Cardiac muscle cell (in vitro differentiated cells and primary cell): ENCODE measurements at places on chromosomes 2 and 18. TPM values are rescaled to one million over a fixed set of nuclear protein-coding genes. Genes with fewer than 3 reads are reported as not detected.
A peak's percentile ranks its signal among the peaks of the same experiment; 100 is the strongest.

GRCh38 chr18:47531717-47532116 is 280.3 kb upstream of the SKOR2 start:
- DNase-seq = no peak

GRCh38 chr2:134152045-134153010 is 101.5 kb upstream of the MGAT5 start:
- no peak for DNase-seq

GRCh38 chr2:217934321-217935131 is 68.3 kb downstream of the TNS1 start:
- DNase-seq = no peak

DNA sequence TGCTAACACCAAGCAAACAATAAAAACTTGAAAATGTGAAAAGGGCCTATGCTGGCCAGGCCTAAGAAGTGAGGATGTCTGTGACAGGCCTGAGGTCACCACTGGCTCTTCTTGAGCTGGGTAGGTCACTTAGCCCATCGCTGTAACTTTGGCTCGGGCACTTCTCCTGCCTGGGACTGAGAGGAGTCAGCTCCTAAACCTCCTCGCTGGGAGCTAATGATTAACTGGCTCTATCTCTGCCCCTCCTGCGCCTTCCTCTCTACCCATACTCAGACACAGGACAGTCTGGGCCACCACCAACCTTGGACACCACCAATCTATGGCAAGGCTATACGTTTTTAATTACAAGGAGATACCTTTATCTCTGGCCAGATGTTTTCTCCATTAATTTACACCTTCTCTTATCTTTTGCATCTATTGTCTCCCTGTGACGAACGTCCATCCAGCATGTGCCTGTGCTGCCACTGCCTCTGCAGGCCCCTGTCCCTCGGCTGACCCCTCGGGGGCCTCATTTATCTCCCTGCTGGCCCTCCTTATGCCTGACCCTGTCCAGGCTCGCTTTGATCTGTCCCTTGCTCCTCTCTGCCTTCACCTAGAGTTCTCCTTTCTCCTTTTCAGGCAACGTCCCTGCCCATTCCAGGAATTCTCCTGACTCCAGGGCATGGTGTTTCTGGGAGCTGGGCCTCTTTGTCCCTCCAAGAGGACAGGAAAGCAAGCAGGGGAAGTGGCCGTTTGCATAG is 149.1 kb upstream of the GATA6 start:
- no peak for DNase-seq

DNA sequence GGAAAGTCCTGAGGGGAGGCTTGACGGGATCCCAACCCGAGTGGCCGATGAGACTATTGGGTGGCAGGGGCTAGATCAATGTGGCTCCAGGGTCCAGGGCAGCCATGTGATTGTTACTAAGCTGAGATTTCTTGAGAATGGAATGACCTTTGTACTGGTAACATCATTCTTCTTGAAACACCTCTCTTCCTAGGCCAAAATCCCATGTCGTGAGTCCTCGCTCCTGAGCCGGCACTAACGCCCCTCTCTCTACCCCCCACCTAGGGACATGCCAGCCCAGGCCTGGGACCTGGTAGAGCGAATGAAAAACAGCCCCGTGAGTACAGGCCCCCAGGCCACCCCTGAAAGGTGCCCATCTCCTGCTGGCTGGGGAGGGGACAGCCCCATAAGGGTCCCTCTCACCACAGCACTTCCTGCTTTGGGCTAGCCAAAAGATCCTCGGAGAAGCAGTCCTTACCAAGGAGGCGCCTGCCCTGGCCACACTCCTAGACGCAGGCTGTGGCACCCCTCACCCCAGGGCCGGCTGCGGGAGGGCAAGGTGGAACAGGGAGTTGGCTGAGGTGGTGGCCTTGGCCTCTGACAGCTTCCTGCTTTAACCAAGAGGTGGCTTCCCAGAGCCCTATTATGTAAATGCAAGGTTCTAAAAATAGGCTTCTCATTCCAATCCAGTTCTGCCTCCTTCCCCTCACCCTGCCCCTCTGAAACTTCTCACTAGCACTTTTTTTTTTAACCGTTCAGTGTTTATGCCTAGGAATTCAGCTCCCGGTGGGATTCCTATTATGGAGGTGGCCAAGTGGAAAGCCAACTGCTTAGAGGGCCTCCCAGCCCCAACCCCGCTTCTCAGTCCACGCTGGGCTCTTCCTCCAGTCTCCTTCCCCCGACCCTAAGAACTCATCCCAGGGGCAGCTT is 126.6 kb upstream of the PPP1CB start:
- peak; percentile 75 for DNase-seq

DNA sequence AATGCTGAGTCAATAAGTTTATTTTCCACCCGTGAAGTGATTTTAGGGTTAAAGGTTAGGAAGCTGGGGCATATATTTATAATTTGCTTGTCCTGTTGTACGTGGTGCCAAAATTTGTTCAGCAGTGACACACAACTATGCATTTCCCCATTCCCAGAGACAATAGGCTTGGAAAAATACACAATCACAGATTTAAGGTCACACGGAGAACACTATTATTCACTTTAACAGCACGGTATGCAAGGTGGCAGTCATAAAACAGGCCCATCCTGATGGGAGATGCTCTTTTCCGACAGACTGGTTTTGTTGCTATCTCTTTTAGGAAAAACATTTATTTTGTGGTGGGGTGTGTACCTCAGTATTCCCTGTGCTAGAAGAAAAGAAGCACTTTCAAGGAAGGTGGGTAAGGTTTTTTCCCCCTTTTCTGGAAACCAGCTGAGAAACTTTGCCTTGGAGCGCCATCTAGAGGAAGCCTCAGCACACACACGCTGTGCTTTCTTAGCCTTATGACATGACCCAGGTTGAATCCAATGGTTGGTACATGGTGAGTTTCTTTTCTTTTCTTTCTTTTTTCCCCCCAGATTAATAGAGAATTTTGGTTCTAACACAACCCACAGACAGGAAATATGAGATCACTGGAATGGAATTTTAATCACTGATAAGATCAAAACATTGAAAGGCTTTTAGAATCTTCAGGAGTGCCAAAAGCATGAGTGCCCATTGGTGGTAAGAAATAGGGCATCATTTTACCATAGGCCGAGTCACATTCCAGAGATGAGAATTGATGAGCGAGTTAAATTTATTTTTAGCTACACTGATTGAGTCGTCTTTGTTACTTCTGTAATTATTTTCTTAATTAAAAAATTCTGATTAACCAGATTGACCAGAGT is 332.1 kb downstream of the AGPS start:
- DNase-seq = peak; percentile 68

DNA sequence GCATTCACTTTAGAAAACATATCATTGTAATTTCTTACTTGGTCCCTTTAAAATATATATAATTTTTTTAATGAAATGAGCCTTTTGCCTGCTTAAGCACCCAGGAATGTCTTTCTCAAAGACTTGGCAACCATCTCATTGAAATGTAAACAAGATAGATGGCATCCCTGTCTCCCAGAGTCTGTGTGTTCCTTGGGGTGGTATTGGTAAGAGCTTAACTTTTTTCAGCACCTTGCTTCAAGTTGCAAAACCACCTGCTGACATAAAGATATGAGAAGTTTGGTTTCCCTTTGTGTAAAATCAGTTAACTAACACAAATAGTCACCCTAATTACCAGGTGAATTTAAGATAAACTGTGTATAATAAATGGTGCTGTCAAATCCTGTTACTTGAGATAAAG is 266.9 kb downstream of the DSC3 start:
- no peak for DNase-seq

GRCh38 chr2:40431600-40431955 is 20.3 kb downstream of the SLC8A1 start:
- DNase-seq = no peak

DNA sequence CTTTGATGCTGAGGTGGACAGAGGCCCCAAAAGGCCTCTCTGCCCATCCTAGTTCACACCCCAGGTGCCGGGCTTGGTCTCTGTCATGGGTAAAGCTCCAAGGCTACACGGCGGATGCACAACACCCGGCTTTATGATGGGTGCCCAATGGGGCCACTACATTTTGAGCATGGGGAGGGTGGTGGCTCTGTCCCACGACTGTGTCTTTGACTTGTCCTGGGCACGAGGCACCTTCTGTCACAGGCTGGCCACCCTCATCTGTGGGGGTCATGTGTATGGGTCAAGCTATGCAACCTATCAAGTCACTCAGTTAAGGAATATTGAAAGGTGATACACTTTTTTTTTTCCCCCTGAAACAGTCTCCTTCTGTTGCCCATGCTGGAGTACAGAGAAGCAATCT is 63.7 kb downstream of the EDAR start:
- DNase-seq = no peak

DNA sequence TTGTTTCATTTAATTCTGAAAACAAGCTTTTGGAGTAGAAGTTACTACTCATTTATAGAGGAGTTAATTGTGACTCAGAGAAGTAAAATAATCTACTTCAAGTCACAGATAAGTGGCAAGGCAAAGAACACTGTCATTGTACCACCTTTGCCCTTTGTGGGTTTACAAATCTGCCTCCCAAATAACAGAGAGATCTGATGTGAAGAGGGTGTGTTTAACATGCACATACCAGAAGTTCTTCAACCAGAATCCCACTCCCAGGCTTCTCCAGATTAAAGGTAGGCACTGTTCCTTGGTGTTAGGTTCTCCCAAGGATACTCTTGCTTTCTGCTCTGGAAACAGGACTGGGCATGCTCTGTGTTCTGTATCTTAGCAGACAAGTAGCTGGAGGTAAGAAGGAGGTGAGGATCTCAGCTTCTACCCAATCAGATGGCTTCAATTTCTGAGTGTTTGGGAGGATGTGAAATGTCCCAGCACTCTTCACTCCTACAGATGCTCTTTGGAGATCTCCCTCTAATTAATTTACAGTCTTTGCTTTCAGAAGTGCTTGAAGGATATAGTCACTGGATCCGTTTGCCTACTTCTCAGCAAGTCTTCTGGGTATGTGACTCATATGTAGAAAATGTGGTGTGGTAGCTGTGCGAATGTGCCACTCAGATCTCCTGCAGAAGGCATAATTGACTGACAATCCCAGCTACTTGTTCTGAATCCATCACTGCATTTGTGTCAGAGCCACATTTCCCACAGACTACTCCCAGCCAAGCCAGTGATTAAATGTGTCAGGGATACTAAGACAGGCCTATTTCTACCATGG is 111.1 kb downstream of the KLHL14 start:
- no peak for DNase-seq

DNA sequence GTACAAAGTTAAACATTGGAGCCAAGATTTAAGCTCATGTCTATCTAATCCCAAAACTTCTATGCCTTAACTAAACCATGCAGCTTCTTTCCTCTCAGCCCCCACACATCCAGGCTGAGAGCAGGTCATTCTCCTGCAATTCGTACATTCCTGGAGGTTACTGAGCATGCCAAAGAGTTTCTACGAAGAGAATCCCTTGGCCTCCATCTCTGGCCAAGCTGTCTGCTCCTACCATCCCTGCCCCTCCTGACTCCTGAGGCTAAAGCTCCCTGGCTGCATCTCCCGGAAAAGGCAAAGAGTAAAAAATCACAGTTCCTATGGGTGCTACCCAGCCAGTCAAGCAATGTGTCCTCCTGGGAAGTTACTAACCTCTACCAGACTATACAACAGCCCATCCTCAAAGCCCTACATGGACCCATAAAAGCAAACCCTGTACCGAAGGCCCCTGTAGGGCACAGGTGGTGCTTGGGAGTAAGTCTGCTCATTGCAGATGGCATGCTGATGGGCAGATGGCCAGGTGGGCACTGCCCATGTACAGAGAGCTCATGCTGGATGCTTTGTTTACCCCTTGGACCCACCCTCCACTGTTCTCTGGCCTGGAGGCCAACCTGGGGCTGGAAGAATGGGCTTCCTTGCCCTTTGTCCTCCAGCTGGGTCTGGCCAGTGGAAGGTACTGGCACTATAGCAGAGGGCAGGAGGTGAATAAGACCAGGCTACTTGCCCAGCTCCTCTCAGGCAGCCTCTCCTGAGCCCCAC is 99.5 kb downstream of the TTC32 start:
- peak; percentile 72 for DNase-seq

- peak; percentile 74 for DNase-seq
Measured at GRCh38 chr18:42192251-42193248, 237.5 kb downstream of the PIK3C3 start.

DNA sequence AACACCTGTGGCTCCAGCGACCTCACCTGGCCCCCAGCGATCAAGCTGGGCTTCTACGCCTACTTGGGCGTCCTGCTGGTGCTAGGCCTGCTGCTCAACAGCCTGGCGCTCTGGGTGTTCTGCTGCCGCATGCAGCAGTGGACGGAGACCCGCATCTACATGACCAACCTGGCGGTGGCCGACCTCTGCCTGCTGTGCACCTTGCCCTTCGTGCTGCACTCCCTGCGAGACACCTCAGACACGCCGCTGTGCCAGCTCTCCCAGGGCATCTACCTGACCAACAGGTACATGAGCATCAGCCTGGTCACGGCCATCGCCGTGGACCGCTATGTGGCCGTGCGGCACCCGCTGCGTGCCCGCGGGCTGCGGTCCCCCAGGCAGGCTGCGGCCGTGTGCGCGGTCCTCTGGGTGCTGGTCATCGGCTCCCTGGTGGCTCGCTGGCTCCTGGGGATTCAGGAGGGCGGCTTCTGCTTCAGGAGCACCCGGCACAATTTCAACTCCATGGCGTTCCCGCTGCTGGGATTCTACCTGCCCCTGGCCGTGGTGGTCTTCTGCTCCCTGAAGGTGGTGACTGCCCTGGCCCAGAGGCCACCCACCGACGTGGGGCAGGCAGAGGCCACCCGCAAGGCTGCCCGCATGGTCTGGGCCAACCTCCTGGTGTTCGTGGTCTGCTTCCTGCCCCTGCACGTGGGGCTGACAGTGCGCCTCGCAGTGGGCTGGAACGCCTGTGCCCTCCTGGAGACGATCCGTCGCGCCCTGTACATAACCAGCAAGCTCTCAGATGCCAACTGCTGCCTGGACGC is 4.9 kb downstream of the GPR35 start:
- DNase-seq = no peak

- DNase-seq = no peak
Measured at GRCh38 chr18:49569724-49570123, 7.9 kb downstream of the LIPG start.

DNA sequence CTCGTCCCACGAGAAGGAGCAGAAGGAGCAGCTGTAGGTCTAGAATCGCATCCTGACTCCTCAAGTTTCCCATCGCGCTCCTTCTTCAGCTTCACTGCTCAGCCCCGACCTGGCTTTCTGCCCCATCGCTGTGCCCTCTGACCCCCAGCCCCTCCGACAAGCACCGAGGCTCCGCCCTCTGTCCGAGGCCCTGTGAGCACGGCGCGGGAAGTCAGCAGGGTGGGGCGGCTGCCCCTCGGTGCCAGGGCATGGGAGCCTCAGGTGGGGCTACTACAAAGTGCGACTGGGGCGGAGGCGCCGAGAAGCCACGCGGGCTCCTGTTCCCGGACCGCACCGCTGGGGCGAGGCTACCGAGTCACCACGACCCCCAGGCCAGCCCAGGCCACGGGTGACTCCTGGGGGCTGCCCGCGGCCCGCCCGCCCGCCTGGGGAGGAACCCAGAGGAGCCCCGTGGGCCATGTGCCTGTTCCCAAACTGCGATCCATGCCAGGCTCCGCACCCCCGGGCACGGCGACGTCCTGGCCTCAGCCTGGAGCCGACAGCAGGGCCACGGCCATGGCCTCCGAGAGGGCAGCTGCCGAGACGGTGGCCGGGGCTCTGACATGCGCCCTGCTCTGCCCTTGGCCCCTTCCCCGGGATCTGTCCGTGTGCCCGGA is 36.6 kb upstream of the ID2 start:
- DNase-seq = no peak

Gene SPATA3
- not detected in 2 replicates for polyA plus RNA-seq

Gene ATL2
- 28.7 and 45.6 TPM in 2 replicates for polyA plus RNA-seq

Gene ANKRD30BL
- polyA plus RNA-seq = not detected in 2 replicates

Gene COL4A3
- 0.20 and 0.29 TPM in 2 replicates for polyA plus RNA-seq

Gene ATOH8
- 4.8 and 6.3 TPM in 2 replicates for polyA plus RNA-seq

Gene AQP12A
- 0.50 TPM in 1 of 2 replicates, not detected in the other for polyA plus RNA-seq

Gene MAL
- polyA plus RNA-seq = not detected in 2 replicates

Gene CREG2
- 2.2 and 4.1 TPM in 2 replicates for polyA plus RNA-seq
